NCI-H187 (cell line): ENCODE measurements at places on chromosomes 1 and 21.

DNA sequence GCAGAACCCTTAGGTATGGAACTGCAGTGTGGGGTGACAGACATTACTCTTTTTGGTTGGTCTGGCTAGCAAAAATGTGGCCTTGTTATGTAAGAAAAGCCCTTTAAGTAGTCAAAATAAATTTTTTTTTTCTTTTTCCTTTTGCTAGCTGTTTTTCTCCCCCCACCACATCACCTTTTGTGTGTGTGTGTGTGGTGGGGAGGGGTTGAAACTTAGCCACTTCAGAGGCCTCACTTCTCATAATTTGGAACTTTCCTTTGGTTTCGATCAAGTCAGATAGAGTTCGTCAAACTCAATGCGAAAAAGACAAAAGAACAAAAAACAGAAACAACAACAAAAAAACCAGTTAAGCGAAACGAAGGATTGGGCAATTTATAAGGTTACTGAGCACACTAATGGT is 1.9 kb upstream of the PRMT2 start:
- no peak for DNase-seq

GRCh38 chr1:19009882-19010321 is 53.4 kb upstream of the IFFO2 start:
- no peak for DNase-seq

DNA sequence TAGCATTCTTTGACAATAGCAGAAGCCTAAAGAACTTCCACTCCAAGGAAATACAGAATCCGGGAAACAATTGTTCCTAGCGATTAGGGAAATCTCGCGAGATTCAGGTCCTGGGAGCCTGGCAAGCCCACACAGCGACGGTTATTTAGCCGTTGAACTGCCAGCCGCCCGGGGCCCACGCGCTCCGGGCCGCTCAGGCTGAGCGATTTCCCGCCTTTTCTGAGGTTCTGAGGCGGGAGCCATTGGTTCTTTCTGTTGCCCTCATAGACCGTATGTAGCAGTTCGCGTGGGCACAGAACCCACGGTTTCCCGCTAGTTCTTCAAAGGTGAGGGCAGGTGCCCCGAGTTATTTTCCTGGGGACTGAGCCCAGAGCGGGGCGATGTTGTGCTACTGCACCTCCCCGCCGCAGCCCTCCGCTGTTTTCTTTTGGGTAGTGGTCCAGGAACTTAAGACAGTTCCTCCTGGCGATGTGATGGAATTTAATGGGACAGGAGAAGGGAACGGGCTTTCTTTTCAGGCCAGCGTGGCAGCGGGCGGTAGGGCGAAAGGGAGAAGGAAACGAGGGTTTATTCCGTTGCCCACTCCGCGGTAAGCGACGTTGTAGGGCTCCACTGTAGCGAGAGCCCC is at the start of gene SYCP1:
SYCP1 (plus strand) TSS at position 171 of the 628 bp plus-strand sequence. CDS start 602 bp downstream, outside the sequence.
- no peak for DNase-seq

GRCh38 chr1:163821679-163822078 is 499.9 kb downstream of the NUF2 start:
- no peak for DNase-seq

- no peak for DNase-seq
Observed at GRCh38 chr1:13725714-13726175, 25.8 kb downstream of the PRDM2 start.

DNA sequence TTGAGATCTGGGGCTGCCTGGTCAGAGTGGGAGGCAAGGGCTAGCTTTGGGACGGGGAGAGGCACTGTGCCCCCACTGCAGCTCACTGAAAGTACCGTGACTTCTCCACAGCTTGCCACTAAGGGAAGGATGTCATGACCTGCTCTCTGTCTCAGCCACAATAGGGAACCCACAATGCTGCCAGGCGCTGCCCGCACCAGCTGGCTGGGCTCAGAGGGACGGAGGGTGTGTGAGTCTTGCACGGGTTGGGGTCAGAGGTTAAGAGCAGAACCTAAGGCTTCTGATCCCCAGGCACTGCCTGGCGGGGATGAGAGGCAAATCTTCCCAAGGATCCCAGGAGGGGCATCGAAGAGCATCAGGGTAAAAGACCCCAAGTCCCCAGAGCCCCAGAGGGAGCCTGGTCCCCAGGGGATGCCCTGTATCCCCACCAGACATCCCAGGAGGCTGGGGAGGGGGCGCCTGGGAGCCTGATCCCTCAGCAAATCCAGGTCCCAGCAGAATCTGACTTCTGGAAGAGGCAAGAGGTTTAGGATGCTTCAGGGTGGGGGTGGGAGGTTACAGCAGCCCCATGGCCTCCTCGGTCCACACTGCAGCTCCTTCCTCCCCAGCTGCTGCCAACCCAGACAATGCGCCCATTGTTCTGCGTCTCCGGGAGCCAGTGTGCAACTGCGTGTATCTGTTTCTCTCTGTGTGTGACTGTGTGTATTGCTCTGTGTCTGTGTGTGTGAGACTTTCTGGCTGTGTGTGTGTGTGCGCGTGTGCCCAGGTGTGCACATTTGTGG is 2.0 kb upstream of the MARCKSL1 start:
- no peak for DNase-seq
